ENCODE measurements at places on chromosomes 2 and 18.

DNA sequence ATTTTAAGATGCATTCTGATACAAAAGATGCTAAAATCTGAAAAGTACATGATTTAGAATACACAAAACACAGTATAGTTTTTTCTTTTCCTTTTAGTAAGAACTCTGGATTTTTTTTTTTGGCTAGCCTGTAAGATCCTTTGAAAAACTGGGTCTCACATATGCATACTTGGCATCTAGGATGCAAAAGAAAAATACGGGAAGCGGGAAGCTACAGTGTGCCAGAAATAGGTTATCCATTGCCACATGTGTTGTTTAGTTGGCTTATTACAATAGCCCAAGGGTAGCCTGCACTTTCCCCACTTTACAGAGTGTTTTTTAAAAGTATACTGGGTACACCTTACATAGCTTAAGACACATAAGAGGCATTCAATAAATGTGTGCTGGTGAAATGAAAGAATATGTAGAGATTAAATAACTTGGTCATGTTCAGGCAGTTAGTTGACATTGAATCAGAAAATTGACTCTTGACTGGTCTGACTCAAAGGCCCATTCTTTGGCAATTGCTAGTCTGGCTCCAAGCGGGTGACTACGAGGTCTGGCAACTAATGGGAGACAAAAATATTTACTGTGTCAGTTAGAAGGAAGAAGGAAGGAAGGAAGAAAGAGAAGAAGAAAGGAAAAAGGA, 286.8 kb upstream of the TRIB2 start:
- DNase-seq: no peak

- no peak for DNase-seq
Observed at GRCh38 chr18:54675076-54675475, 84.0 kb downstream of the DYNAP start.

DNA sequence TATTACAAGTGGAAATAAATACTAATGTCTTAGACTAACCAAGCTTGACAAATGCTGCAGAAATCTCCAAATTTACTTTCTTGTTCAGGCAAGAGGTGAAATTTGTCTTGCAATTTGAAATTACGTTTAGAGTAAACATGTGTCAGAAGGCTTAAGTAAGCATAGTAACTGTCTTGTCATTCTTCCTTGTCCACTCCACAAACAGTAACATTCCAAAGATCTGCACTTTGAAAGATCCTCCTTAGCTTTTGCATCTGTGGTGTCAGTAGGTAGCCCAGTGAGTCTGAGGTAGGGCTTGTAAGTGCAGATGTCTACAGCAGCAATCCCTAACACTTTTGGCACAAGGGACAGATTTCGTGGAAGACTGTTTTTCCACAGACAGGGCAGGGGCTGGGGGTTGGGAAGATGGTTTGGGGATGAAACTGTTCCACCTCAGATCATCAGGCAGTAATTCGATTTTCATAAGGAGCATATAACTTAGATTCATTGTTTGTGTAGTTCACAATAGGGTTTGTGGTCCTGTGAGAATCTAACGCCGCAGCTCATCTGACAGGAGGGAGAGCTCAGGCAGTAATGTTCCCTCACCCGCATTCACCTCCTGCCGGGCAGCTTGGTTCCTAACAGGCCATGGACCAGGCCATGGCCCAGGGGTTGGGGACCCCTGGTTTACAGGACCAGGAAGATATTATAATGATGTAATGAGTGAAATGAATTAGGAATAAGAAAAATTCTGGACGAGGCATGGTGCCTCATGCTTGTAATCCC, 18.6 kb downstream of the RASGRP3 start:
- DNase-seq: no peak

GRCh38 chr2:189579585-189580186, 900 bp downstream of the SLC40A1 start:
- DNase-seq: no peak

- no peak for DNase-seq
Observed at GRCh38 chr2:46489423-46490174, 10.2 kb downstream of the TMEM247 start.

DNA sequence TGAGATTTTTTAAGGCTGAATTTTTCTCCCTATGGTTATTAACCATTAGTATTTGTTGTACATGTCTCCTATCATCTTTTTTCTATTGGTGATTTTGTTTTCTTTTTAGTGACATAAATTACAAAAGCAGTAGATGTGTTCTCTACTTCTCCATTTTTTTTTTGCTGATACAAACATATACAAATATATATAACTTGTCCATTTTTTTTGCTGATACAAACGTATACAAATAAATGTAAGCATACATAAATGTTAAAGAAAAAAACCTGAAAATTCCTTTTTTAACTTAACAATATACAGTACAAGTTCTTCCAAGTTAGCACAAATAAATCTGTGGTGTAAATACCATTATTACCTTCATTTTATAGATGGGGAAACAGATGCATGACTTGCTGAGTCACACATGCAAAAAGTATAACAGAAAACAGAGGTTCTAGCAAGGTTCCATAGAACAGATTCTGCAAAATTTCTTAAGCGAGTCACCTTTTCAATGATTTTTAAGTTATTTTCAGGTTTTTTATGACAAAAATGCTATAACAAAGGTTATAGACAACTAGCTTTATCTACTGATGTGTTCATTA, 2.1 kb downstream of the MSGN1 start:
- no peak for DNase-seq

DNA sequence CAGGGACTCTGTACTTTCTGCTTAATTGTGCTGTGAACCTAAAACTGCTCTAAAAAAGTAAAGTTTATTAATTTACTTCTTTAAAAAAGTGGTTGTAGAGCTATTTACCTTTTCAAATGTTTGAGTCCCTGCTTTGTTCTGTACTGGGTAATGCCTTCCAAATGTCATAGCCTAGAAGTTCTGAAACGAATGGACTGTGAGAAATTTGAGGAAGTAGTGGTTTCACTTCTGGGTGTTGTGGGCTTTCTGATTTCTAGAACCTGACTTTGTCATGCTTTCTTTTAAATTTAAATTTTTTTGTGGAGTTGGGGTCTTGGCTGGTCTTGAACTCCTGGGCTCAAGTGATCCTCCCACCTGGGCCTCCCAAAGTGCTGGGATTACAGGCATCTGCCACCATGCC, 44.6 kb downstream of the SMAD4 start:
- DNase-seq: no peak

GRCh38 chr2:64987001-64987955, 1.9 kb upstream of the SLC1A4 start:
- DNase-seq: peak; percentile 29

GRCh38 chr2:152385650-152386049, 50.7 kb downstream of the FMNL2 start:
- no peak for DNase-seq

DNA sequence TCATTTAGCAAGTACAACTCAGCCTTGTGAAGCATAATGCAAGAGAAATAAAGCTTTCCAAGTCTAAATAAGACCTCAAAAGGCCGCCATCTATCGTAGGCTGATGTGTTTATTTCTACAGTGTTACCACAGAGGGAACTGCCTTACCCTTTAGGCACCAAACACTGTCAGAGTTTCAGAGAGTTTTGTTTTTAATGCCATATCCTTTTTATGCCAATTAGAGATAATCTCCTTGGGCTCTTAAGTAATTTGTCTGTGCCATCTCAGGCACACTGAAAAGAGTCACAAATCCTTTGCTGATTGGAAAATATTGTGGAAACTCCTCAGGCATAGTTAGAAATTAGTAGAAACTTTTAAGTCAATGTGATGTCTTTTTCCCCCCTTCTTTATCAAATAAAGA, 797.1 kb downstream of the SLC4A3 start:
- DNase-seq: no peak

GRCh38 chr2:147174824-147175254, 670.0 kb upstream of the ACVR2A start:
- no peak for DNase-seq

DNA sequence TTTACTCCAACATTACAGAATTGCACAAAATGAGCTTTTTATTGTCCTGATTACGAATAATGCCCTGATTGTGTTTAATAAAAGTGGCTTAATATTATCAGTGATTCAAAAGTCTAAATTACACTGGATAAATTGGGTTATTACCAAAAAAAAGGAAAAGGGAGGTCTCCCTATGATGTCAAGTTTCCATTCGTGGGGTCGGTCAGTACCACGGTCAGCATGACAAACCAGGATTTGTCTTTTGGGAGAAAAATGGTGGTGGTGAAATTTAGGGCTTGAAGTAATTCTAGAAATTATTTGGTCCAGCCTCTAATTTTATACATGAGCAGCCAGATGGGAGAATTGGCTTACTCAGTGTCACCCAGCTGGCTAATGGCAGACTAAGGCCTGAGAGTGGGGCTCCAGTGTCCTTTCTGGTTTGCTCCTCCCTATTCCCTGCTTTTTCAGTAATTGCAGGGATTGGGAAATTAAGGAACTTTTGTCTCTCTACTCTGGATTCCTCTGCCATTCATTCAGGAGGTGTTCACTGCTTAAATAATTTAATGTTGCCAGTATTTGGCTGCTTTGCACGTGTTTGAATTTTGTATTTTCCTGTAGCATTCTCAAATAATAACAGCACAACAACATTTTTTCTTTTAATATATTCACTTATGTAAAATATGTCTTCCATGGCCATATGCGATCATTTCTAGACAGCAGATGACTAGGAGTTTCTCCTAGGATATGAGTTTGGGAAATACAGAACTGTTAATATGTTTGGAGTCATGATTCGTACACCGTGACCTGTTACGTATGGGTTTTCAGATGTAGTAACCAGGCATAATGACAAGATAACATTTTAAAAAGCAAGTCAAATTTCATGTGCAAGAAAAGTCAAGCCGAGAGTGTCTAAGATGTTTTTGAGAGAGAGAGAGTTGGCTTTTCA, 128.9 kb upstream of the NOSTRIN start:
- no peak for DNase-seq

DNA sequence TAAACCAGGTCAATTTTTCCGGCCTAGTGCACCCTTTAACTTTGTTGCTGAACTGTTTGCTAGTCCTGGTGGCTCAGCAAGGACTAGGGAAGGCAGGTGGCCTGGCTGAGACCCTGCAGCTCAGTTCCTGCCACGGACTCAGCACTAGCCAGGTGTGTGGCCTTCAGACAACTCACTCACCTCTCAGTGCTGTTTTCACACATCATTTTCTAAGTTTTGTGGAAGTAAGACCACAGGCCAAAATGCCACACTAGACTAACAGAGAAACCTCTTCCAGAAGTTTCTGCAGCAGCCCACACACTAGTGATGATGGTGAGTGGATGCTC, 65.9 kb upstream of the SLC1A4 start:
- no peak for DNase-seq

- DNase-seq: no peak
Observed at GRCh38 chr2:207506426-207506825, 23.3 kb upstream of the CREB1 start.

DNA sequence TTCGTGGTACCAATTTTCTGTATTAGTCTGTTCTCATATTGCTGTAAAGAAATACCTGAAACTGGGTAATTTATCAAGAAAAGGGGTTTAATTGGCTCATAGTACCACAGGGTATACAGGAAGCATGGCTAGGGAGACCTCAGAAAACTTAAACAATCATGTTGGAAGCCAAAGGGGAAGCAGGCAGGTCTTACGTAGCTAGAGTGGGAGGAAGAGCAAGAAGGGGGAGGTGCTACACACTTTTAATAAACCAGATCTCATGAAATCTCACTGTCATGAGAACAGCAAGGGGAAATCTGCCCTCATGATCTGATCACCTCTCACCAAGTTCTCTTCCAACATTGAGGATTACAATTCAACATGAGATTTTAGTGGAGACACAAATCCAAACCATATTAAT, 226.8 kb upstream of the TPO start:
- no peak for DNase-seq

DNA sequence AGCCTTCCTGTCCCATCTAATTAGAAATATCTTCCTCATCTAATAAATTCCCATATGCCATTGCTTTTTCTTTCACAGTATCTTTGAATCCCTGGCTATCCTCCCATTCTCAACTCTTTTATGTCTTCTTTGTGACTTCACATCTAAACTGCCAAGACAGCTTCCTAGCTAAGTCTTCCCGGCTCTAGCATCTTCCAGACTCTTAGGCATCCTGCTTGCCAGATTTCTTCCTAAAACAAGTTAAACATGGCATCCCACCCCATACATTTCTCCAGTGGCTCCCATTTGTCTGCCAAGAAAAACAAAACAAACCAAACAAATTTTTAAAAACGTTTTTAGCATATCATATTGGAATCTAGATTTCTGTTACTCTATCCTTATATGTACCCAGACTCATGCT, 751.9 kb downstream of the MBD2 start:
- DNase-seq: no peak

- no peak for DNase-seq
Observed at GRCh38 chr18:79400591-79401381, 5.1 kb downstream of the NFATC1 start.

DNA sequence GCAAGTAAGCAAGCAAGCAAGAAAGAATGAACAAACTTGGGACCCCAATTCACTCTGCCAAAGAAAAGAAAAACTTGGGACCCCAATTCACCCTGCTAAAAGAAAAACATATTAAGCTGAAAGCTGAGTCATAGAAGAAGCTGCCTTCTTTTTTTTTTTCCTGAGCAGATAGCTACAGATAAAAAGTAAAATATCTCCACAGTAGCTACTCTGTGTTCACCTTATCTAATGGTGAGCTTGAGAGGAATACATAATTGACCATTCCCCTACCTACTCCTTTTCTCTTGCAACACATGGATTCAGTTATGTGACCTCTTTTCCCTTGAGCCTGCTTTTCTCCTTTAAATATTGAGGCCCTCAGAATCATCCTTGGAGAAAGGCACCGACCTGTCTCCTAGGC, 63.0 kb downstream of the MCFD2 start:
- DNase-seq: no peak

DNA sequence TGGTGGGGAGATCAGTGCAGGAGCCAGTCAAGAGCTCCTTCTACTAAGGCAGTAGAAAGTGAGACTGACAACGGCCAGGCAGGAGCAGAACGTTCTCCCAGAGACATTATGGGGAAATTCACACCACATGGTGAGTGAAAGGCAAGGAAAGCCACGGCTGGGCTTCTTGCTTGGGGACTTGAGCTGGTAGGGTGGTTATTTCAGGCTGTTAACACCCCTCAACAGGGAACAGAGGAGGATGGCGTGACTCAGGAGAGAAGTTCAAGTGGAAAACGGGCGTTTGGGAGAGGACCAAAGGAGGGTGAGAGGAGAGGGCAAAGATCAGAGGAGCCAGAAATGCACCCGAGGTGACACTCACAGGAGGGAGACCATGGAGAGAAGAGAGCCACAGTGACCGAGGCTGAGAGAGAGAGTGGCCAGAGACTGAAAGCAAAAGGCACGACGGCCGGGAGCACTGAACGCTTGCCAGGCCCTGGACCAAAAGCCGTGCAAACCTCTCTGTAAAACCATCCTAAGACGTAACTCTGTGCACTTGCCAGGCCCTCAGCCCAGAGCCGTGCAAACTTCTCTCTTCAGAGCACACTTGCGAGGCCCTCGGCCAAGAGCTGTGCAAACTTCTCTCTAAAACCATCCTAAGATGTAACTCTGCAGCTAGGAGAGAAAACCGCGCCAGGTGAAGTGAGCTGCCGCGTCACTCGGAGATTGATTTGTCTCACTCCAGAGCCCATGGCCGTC, 7.7 kb downstream of the TPO start:
- DNase-seq: no peak

DNA sequence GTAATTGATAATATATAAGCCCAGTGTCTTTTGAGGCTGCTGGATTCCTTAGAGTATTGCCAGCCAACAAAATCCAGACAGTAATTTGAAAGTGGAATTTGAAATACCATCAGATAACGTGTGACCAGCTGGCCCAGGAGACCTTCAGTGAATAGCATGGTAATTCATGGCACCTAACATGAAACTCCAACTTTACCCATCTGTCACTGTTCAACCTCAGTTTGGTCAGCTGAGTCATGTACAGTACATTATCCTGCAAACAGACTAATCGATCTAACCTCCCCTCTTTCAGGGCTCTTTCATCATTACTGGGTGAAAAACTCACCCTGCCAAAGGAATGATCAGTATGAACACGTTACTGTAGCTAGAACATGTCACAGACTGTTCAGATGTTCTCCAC, 230.6 kb downstream of the DOK6 start:
- no peak for DNase-seq

Data from NCI-H1105 treated with DMSO at 0.1 percent for 48 hours (cell line).